ENCODE measurements at places on chromosomes 5 and 9.

DNA sequence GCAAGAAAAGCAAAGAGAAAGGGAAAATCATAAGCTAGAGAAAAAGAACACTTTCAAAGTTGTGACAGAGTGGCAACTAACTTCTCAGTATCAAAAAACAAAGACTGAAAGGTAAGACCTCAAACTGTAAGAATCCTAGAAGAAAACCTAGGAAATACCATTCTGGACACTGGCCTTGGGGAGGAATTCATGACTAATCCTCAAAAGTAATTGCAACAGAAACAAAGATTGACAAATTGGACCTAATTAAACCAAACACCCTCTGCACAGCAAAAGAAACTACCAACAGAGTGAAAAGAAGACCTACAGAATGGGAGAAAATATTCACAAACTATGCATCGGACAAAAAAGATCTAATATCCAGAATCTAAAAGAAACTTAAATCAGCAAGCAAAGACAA is 79.1 kb downstream of the FEM1C start:
- no peak for DNase-seq

- no peak for DNase-seq
Observed at GRCh38 chr5:76664079-76664478, 40.9 kb upstream of the F2RL2 start.

GRCh38 chr5:1299511-1299850 is 4.6 kb upstream of the TERT start:
- DNase-seq: no peak

DNA sequence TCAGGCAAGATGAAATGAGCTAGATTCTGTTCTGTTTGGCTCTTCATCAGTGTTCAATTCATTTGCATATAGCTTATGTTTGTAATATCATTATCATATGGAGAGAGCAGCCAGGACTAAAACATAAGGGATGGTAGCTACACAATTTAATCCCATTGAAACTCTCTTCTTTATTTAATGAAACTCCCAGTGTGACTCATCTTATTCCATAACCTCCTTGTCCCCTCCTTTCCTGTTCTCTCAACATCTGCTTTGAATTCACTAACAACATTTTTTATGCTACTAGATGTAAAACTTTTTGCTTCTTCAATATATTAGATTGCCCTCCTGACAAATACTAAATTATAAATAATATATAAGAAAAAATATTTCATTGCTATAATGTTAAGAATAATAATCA is 1823.4 kb downstream of the MAT2B start:
- DNase-seq: no peak

GRCh38 chr9:129921905-129922304 is 86.6 kb downstream of the USP20 start:
- no peak for DNase-seq

GRCh38 chr9:120528829-120529228 is 51.1 kb downstream of the CDK5RAP2 start:
- DNase-seq: no peak

DNA sequence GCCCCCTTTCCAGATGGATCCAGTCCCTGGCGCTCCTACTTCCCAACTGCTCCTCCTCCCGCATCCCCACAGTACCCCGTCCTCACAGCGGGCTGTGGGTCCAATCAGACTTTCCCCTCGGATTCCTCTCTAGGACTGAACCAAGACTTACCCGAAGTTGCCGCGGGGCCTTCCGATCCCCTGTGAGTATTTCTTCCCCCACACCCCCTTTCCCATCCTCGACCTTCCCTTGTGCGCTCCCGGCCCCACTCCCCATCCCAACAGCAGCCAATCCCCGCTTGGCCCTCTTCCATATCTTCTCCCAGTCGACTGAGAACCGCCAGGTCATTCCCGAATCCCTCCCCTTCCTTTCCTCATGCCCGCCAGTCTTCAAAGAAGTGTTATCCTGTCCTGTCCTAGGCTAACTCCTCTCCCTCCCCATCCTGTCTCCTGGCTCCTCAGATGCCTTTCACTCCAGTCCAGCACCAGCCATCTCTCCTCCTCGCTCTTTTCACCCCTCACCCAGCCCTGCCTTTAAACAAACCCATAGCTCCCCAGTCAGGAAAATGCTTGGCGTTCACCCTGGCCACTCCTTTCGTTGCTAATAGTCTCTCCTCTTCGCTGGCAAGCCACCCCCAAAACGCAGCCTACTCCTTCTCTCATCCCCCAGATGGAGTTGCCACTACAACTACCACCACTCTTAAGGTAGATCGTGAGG is 646 bp downstream of the SWI5 start:
- DNase-seq: no peak

DNA sequence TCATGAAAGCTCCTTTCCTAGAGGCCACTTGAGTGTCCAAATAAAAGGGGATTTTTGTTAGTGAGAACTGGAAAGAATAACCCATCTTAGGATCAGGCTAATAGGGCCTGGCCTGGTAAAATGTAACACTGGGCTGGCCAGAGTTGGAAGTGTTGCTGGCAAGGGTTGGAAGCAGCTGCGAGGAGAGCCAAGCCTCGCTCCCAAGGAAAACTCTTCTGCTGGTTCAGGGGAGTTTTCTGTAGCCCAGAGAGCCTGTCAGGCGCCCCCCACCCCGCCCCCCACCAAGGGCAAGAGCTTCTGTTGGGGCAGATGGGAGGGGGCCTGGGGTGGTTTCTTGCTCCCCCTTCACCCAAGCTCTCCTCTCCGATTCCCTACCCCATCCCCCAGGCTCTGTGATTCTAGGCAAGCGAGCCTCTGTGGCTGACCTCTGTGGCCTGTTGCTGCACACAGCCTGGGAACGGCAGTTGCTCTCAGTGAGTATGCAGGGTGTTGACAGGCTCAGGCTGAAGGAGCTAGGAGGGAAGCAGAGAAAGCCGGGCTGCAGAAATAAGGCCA is 547.8 kb downstream of the CCDC171 start:
- DNase-seq: no peak

DNA sequence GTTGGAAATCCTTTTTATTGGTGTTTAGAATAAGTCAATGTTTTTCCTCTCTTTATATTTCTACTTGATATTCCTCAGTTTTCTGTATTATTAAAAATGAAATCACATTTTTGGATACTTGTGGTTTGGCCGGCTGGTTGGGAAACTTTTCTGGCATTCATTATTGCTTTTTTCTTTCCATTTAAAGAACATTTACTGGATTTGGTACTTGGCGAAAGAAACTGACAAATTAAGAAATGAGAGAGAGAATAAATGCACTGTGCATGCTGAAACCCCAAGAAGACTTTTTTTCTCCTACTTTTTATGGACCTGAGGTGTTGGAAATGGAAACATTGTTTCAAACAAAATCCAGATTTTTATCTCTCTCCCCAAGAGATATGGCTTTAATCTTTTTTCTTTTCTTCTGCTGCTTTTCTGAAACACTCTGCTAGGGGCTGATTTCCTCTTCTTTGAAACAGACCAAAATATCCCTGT is 128.4 kb downstream of the SNX18 start:
- no peak for DNase-seq

DNA sequence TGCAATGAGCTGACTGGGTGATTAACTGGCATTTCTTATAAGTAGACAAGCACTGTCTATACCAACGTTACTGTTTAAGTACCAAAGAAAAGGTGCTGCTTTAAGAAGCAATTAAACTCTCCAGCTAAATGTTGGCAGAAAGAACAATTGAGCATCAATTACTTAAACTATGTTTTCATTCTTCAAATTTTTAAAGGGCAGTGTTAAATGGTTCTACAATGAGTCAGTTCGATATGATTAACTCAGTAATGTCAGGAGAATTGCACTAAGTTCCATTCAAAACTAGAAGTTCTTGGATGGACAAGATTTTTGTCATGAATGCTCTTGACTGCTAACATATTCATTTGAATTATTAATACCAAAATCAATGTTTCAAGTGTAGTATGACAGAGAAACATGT is 593.7 kb downstream of the DNAH5 start:
- no peak for DNase-seq

- DNase-seq: no peak
Observed at GRCh38 chr5:179554981-179555380, 4.6 kb downstream of the RUFY1 start.

GRCh38 chr5:131142970-131143617 is 22.0 kb downstream of the HINT1 start:
- no peak for DNase-seq

DNA sequence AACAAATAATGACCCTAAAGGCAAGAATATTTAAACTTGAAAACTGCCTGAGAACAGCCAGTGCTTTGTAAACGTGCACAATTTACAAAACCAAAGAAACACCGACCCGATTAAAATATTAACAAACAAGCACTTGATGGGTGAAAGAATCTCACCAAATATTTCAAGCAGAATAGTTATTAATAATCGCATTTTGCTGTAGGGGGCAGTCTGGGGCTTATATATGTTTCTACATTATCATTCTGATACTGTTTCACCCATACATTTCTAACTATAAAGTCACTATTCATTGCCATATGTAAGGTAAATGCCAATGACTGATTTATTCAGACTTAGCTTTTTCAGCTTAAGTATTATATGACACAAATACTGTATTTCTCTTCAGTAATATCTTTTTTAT is 37.7 kb downstream of the UBAP2 start:
- DNase-seq: no peak

DNA sequence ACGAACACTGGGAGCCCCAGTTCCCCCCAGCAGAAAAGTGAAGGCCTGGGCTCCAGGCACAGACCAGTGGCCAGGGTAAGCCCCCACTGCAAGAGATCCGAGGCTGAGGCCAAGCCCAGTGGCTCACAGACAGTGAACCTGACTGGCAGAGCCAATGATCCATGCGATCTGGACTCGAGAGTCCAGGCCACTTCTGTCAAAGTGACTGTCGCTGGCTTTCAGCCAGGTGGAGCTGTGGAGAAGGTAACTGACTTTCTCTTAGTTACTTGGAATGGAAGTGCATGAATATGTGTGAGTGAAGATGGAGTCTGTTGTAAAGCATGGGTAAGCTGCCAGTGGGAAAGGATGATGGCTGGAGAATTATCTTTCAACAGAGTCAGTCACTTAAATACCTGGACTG is 99.7 kb downstream of the GOLPH3 start:
- no peak for DNase-seq

DNA sequence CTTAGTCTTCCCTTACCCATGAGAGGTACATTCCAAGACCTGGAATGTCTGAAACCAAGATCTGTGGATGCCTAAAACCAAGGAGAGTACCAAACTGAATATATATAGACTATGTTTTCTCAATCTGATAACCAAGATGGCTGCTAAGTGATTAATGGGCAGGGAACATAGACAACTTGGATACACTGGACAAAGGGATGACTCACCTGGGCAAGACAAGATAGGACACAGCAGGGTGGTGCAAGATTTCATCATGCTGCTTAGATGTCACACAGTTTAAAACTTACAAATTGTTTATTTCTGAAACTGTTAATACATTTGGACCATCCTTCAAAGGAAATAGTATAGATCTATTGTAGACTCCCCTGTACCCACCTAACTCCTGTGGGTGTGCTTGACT is 130.9 kb downstream of the HTR1A start:
- DNase-seq: no peak

DNA sequence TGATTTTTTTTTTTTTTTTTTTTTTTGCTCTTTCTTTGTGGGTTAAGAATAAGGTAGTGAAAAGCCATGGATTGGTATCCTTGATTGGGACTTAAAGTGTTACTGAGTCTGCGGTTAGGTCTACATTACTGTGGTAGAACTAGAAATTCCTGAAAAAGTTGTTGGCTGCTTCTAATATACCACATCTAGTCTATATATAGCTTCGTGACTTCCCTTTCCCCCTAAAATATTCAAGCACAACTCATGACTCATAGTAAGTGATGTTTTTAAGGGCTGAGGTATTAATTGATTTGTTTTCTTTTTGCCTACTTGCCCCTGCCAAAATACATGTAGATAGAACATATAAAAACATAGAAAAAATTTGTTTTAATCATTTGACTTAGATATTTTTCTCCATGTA is 247.6 kb downstream of the TMEM232 start:
- no peak for DNase-seq

GRCh38 chr9:108290839-108291585 is 564.8 kb downstream of the ACTL7B start:
- DNase-seq: no peak

DNA sequence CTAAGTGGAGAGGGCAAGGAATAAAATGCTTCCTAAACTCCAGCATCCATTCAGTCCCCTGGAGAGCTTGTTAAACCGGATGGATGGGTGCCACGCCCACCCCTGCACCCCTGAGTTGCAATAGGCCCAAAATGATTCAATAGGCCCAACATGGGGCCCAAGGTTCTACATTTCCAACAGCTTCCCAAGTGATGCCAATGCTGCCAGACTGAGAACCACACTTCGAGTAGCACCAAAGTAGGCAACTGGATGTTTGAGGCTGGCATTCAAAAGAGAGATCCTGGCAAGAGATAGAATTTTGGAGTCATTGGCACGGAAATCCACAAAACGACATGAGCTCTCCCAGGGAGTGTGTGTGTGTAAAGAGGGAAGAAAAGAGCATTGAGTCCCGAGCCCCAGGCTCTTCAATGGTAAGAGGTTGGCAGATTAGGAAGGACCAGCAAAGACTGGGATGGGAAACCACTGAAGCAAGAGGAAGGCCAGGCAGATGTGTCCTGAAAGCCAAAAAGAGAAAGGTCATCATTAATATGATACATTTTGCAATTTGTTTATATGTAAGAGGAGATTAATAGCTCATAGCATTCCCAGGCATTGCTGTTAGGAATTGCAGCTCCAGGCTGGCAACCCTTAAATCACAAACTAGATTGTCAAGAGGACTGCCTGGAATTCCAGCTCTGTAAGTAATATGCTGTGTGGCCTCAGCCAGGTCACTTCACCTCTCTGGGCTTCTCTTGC is 130.6 kb downstream of the KCNIP1 start:
- DNase-seq: no peak

DNA sequence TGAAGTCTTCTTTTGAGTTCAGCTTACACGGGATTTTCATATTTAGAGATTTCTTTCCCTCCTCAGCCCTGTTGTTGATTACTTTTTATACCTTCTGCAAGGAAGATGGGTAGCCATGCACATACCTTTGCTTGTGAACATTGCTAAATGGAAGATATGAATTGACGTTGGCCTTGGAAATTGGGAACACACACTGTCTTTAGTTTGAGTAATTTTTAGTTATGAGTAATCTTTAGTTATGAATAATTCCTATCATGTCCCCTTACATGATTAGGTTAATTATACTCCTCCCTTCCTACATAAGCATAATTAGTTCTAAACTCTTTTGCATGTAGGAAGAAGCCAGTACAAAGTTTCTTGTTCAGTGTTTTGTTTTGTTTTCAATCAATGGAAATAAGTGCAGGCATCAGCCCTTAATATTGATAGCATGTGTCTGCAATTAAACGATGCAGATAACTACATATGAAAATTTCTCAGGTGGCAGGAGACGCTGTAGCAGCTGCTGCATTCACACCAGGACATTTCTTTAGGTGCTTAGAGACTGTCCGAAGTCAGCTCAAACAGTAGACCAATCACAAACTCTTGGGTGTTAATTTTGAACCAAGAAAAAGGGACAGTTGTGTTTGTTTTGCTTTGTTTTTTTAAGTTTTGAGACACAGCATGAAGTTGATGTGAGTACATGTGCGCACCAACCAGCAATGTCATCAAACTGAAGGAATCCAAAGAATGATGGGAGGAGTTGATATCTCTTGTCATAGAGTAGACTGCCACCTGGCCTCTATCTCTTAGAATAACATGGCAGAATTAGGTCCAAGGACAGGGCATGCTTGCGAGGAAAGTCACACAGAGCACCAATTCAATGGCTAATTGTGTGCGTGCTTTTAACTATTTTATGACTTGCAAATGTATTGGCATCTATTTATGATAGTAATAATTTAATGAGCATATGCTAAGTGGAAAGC is 51.4 kb downstream of the SMARCA2 start:
- no peak for DNase-seq

GRCh38 chr5:139022528-139022927 is 147.4 kb upstream of the LRRTM2 start:
- DNase-seq: no peak
